Peyer's patch (tissue), 4 donors: ENCODE measurements at places on chromosomes 1 and 21. TPM values are rescaled to one million over a fixed set of nuclear protein-coding genes. Genes with fewer than 3 reads are reported as not detected.
A peak's percentile ranks its signal among the peaks of the same experiment; 100 is the strongest.

DNA sequence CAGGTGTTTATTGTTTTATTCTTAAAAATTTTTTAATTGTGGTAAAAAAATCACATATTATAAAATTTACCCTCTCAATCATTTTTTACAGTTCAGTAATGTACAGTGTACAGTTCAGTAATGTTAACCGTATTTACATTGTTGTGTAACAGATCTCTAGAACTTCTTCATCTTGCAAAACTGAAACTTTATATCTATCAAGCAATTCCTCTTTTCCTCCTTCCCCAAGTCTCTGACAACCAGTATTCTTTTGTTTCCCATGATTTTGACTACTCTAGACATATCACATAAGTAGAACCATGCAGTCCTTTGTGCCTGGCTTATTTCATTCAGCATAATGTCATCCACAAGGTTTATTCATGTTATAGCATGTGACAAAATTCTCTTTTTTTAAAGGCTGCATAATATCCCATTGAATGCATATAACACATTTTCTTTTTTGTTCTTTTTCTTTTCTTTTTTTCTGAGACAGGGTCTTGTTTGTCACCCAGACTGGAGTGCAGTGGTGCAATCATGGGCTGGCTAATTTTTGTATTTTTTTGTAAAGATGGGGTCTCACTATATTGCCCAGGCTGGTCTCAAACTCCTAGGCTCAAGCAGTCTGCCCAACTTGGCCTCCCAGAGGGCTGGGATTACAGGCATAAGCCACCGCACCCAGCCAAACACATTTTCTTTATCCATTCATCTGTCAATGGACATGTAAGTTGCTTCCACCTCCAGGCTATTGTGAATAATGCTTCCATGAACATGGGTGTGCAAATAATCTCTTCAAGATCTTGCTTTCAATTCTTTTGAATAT lies 17.2 kb upstream of the RCSD1 start:
- no peak overlapping the region for H3K27ac ChIP-seq
- no peaks in the 10 kb centered on the region for H3K27me3 ChIP-seq
- peaks cover 12% of the 10 kb centered on the region for H3K4me1 ChIP-seq
- H3K36me3 ChIP-seq: no peaks in the 10 kb centered on the region
- no peak overlapping the region for H3K4me3 ChIP-seq

GRCh38 chr21:24200052-24200451 lies 1407.2 kb downstream of the MRPL39 start:
- H3K4me3 ChIP-seq: no peak overlapping the region
- no peak for DNase-seq
- H3K4me1 ChIP-seq: no peaks in the 10 kb centered on the region
- no peak overlapping the region for H3K27ac ChIP-seq
- H3K27me3 ChIP-seq: no peaks in the 10 kb centered on the region

DNA sequence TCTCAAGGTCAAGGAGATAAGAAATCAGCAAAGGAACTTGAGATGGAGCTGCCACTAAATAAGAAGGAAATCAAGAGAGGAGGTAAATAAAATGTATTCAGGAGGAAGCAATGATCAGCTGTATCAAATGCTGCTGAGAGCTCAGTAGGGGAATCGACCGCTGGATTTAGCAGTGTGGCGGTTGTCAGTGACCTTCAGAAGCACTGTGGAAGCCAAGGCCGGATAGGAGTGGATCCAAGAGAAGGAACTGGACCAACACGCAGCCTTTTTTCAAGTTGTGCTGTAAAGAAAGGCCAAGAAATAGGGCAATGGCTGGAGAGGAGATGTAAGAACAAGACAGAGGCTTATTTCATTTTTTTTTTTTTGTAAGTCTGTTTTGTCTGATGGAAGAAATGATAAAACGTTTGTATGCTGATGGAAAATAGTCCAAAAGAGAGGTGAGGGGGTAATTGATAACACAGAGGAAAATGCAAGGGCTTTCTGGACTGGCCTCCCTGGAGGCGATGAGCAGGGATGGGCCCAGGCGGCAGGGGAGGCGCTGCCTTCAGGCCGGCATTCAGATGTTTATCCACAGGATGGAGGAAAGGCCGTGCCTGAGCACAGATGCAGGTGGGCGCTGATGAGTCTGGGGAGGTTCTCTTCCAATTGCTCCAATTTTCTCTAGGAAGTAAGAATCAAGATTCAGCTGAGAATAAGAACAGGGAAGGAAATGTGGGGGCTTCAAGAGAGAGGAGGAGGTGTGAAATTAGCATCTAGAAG lies 17.5 kb upstream of the FAM43B start:
- DNase-seq: no peak
- H3K36me3 ChIP-seq: no peaks in the 10 kb centered on the region
- H3K27ac ChIP-seq: no peak overlapping the region

DNA sequence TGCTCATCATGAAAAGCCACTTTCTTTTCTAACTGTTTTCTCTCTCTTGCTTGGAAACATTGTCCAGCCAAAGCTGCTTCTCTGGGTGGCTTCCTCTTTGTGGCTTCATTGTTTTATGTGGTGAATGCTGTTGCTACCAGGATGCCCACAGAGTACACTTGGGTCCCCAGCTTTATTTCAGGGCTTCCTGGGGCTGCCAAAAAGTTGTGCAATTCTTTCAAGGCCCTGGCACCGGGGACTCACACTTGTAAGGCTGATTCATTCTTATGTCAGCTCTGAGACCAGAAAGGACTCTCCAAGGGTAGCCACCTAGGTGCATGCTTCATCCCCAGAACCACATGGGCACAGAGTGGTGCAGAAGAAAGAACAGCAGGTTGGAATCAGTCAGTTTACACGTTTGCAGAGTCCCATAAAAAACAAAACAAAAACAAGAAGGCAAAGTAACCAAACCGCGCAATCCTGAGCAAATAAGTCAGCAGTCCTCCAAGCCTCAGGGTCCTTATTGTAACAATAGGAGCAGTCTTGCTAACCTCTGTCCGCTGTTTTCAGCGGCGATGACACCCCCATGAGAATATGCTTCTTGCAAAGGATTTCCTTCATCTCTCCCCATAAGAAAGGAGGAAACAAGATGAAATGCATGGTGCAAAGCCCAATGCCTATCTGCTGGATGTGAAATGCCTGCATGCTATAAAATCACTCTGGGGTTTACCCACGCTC lies 89.9 kb upstream of the SSX2IP start:
- H3K4me3 ChIP-seq: no peak overlapping the region
- DNase-seq: no peak
- H3K36me3 ChIP-seq: no peaks in the 10 kb centered on the region
- H3K27me3 ChIP-seq: no peaks in the 10 kb centered on the region

- H3K4me1 ChIP-seq: no peaks in the 10 kb centered on the region
- no peaks in the 10 kb centered on the region for H3K36me3 ChIP-seq
- no peak overlapping the region for H3K4me3 ChIP-seq
- H3K27ac ChIP-seq: no peak overlapping the region
Observed at GRCh38 chr1:230011333-230012092, 55.5 kb upstream of the GALNT2 start.

GRCh38 chr1:96722161-96722922 lies 758 bp downstream of the PTBP2 start:
- H3K4me1 ChIP-seq: no peaks in the 10 kb centered on the region
- peak overlapping the region; percentile 85 for H3K4me3 ChIP-seq
- peak overlapping the region; percentile 88 for H3K27ac ChIP-seq
- peak; percentile 59 for DNase-seq
- no peaks in the 10 kb centered on the region for H3K27me3 ChIP-seq

DNA sequence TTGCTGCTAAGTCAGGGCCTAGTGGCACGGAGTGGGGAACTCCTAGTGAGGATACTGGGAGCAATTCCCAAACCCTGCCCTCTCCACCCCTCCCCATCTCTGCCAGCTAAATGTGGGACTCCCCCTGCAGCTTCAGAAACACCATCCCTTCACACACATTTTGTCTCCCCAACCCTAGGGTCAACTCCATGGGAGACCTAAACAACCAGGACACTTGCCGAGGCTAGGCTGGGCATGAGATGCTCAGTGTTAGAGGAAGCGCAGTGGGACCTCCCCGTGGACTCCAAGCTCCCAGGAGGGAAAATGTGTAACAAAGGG lies 1.5 kb downstream of the RNF186 start:
- peak overlapping the region; percentile 53 for H3K4me3 ChIP-seq
- H3K27me3 ChIP-seq: no peaks in the 10 kb centered on the region
- DNase-seq: no peak
- H3K36me3 ChIP-seq: no peaks in the 10 kb centered on the region
- H3K4me1 ChIP-seq: no peaks in the 10 kb centered on the region

- no peaks in the 10 kb centered on the region for H3K4me1 ChIP-seq
- no peak overlapping the region for H3K27ac ChIP-seq
- H3K36me3 ChIP-seq: no peaks in the 10 kb centered on the region
- no peaks in the 10 kb centered on the region for H3K27me3 ChIP-seq
Observed at GRCh38 chr1:245969283-245969682, 537.8 kb downstream of the SMYD3 start.

- no peak overlapping the region for H3K27ac ChIP-seq
- no peak overlapping the region for H3K4me3 ChIP-seq
- no peaks in the 10 kb centered on the region for H3K4me1 ChIP-seq
- DNase-seq: no peak
Observed at GRCh38 chr1:240001177-240001740, 90.4 kb upstream of the FMN2 start.

DNA sequence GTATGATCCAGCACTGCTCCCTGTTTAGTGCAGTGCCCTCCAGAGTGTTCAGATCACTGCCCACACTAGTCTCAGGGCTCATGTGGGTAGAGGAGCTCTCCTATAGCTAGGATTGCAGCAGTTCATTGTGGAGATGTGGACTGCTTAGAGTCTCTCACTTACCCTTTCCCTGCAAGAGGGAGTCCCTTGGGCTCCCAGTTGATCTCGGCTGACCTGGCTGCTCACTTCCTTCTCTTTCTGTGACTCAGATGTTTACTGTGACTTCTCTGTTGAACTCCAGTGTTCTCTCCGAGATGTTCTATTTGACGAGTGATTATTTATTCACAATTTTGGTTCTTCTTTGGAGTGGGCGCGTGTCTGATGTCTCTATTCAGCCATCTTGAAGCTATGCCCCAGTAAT lies 141.9 kb downstream of the PTBP2 start:
- H3K27ac ChIP-seq: no peak overlapping the region
- no peaks in the 10 kb centered on the region for H3K27me3 ChIP-seq
- no peak overlapping the region for H3K4me3 ChIP-seq
- DNase-seq: no peak
- H3K36me3 ChIP-seq: no peaks in the 10 kb centered on the region

DNA sequence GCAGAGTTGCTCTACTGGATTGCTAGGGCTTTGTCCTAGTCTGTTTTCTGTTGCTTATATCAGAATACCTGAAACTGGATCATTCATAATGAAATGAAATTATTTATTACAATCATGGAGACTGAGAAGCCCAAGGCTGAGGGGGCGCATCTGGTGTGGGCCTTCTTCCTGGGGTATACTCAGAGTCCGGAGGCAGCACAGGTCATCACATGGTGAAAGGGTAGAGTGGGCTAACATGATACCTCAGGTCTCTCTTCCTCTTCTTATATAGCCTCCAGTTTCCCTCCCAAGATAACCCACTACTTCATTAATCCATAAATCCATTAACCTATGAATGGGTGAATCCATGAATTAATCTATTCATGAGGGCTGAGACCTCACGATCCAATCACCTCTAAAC lies 667.6 kb upstream of the NCAM2 start:
- H3K4me3 ChIP-seq: no peak overlapping the region
- no peaks in the 10 kb centered on the region for H3K4me1 ChIP-seq
- no peak overlapping the region for H3K27ac ChIP-seq

- H3K27me3 ChIP-seq: no peaks in the 10 kb centered on the region
- no peak for DNase-seq
- no peak overlapping the region for H3K4me3 ChIP-seq
- H3K4me1 ChIP-seq: no peaks in the 10 kb centered on the region
- no peaks in the 10 kb centered on the region for H3K36me3 ChIP-seq
- H3K27ac ChIP-seq: no peak overlapping the region
Observed at GRCh38 chr1:27009601-27010197, 3.0 kb downstream of the TENT5B start.

DNA sequence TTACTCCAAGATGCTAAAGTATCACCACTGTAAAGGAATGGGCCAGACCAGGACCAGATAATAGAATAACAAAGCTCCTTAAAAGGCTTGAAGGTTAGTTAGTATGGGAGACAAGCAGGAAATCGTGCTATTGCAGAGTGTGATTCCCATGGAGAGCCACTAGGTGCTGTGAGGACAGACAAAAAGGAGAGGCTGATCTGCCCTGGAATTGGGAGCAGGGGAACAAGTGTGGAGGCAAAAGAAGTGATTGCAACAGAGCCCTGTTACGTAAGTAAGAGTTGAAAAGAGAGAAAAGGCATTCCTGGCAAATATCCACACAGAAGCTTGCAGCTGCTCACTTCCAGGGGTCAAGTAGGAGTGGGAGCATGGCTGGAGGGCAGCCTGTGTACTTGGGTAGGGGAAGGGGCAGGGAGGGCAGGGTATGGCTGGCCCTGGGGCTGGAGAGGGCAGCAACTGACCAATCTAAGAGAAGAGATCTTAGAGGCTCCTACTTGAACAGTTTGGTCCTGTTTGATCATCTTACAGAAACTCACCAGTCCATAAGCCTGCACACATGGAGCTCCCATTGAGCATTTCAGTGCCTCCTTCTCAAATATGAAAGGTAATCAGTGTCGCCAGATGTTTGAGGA lies 207.7 kb upstream of the GJB5 start:
- H3K36me3 ChIP-seq: no peaks in the 10 kb centered on the region
- no peak overlapping the region for H3K27ac ChIP-seq
- no peaks in the 10 kb centered on the region for H3K27me3 ChIP-seq
- no peaks in the 10 kb centered on the region for H3K4me1 ChIP-seq
- no peak for DNase-seq

- no peak overlapping the region for H3K27ac ChIP-seq
- H3K36me3 ChIP-seq: no peaks in the 10 kb centered on the region
- no peaks in the 10 kb centered on the region for H3K4me1 ChIP-seq
- H3K4me3 ChIP-seq: no peak overlapping the region
- no peak for DNase-seq
- no peaks in the 10 kb centered on the region for H3K27me3 ChIP-seq
Observed at GRCh38 chr1:172107316-172107975, 266.1 kb downstream of the DNM3 start.

GRCh38 chr1:14926229-14926628 lies 227.3 kb upstream of the TMEM51 start:
- no peaks in the 10 kb centered on the region for H3K36me3 ChIP-seq
- H3K4me1 ChIP-seq: peaks cover 3% of the 10 kb centered on the region
- DNase-seq: no peak
- no peak overlapping the region for H3K4me3 ChIP-seq
- H3K27ac ChIP-seq: no peak overlapping the region

- no peak for DNase-seq
- H3K27me3 ChIP-seq: no peaks in the 10 kb centered on the region
- H3K4me1 ChIP-seq: no peaks in the 10 kb centered on the region
- H3K4me3 ChIP-seq: no peak overlapping the region
- no peak overlapping the region for H3K27ac ChIP-seq
Observed at GRCh38 chr21:36097427-36098181, 27.8 kb downstream of the CBR1 start.

- H3K36me3 ChIP-seq: no peaks in the 10 kb centered on the region
- peaks cover 7% of the 10 kb centered on the region for H3K4me1 ChIP-seq
- no peak for DNase-seq
Observed at GRCh38 chr1:155526356-155526755, 36.2 kb downstream of the ASH1L start.

SAMSN1 gene
- total RNA-seq: 2.1 TPM

ARHGAP29 gene
- total RNA-seq: 9.7 TPM

GJA5 gene
- total RNA-seq: 1.7 TPM

FAAP20 gene
- 28.3 TPM for total RNA-seq

RPL11 gene
- 882 TPM for total RNA-seq

SYCP1 gene
- total RNA-seq: not detected

C1orf87 gene
- total RNA-seq: not detected

VWA5B1 gene
- not detected for total RNA-seq

OR2L5 gene
- total RNA-seq: not detected

ST6GALNAC5 gene
- not detected for total RNA-seq

CLEC20A gene
- total RNA-seq: not detected
